Hindlimb muscle (tissue), 1 donor: ENCODE measurements at places on chromosomes 5 and 9. TPM values are rescaled to one million over a fixed set of nuclear protein-coding genes. Genes with fewer than 3 reads are reported as not detected.
A peak's percentile ranks its signal among the peaks of the same experiment; 100 is the strongest.

The ST8SIA4 gene
- 6.7 TPM for polyA plus RNA-seq

The SLC46A2 gene
- polyA plus RNA-seq: 0.18 TPM

The ZNF608 gene
- 25.4 TPM for polyA plus RNA-seq

The PCDHA9 gene
- not detected for polyA plus RNA-seq

GRCh38 chr9:21070906-21071305, 6.8 kb downstream of the IFNB1 start:
- DNase-seq: no peak

DNA sequence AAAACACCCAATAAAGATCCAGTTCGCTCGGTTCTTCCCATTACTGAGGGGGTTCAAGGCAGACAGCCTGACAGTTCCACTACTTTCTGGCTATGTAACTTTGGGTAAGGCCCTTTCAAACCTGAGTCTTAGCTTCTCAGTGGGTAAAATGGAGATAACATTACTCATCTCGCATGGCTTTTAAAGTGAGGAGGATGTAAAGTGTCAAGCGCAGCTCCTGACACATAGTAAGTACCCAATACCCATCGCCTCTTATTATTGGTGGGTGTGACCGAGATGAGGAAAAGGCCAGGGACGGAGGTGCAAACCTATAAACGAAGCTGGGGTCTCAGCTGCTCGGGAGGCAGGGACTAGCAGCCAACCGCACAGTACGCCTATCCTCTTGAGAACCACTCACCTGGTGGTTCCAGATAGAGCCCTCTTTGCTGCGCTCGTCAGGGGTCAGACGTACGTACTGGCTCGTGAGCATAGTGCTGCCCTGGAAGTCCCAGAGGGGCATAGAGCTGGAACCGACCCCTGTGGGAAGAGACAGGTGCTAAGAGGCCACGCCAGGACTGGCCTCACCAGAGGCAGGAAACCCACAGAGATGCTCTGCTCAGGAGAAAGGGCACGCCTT, 584 bp downstream of the LMAN2 start:
- no peak for DNase-seq

DNA sequence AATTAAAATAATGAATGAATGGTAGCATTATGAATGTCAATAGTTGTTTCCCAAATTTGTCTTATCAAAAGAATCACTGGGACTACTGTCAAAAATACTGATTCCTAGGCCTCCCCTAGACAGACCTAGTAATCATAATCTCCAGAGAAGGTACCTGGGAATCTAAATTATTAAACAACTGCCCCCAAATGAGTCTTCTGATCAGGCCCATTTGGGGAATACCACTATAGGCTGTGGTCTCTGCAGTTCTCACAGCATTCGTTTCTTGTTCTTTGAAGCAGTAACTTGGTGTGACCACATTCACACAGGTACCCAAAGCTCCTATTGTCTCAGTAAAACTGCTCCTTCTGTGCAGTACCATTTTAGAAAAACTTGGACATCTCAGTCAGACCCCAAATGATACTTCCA, 230.9 kb downstream of the PIK3R1 start:
- DNase-seq: no peak

- DNase-seq: no peak
These were observed 211.2 kb downstream of the GADD45G start for GRCh38 chr9:89815903-89816573.

DNA sequence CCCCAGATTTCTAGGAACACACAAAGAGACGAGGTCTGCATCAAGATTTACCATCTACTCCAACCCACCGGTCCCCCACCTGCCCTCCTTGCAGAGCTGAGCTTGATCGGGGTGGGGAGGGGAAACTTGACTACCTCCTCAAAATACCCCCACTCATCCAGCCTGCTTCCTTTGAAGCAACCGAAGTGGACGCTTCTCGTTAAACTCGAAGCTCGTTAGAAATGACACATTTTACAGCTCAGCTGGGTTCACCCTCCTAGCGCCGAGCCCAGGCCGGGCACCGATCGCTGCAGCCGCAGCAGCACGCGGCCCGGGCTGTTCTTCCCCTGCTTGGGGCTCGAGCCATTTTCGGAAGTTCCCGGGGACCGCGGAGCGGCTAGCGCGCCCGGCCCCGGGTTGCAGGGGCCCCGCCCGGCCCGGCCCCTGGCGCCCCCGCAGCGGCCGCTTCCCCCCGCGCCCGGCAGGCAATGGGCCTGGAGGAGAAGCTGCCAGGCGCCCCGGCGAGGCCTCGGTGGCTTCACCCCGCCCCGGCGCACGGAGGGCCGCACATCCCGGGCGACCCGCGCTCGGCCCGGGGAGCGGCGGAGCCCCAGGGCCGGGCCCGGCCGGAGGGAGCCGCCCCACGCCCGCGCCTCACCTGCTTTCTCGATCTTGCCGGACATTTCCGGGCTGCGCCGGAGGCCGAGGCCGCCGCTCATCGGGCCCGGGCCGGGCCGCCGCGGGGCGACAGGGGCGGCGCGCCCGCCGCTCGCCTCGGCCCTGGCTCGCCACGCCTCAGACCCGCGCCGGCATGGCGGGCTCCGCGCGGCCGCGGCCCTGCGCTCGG, 530 bp downstream of the RAPGEF1 start:
- DNase-seq: peak; percentile 45
